ENCODE measurements at places on chromosomes 16 and 17.

GRCh38 chr17:2061441-2061958 lies 6.6 kb downstream of the HIC1 start:
- DNase-seq: no peak

DNA sequence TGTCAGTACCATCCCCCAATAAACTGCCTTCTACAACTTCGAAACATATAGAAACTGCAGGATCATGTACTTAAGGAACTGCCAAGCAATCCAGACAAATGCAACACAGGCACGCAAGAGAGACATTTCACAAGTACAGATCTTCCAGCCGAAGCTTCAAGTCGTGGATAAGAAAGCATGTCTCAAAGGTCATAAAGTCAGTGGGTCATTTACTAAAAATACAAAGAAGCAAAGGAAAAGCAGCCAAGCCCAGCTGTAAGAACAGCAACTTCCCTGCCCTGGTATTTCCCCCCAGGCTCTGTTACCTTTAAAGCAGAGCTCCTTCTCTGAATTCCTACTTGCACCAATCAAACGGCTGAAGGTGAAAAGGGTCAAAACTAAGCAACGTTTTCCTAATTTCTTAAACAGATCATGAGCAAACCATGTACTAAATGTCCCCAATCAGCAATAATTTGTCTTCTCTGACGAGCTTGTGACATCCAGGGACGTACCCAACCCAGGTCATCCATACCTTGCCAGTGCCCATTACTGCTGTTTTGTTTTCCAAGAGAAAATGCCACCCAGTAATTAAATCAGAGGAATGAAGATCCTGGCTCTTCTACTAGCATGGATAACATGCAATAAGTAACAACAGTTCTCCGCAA lies 1.7 kb downstream of the AKTIP start:
- no peak for DNase-seq

DNA sequence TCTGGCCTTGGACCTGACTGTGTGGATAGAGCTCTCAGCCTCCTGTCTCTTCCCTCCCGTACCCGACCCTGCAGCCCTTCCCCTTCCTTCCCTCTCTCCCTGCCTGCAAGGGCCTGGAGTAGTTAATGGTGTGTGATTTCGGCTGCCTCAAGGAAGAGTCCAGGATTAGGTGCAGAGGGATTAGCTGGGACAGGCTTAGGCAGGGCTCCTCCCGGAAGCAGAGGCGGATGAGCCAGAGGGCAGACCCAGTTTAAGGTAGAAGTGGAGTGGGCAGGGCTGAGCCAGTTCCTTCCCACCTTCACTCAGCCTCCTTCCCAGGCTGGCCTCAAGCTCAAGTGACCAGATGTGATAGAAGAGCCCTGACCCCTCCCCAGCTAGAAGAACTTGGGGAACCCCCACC lies 16.8 kb downstream of the GUCY2D start:
- DNase-seq: no peak

GRCh38 chr16:53960050-53960812 lies 256.3 kb downstream of the FTO start:
- no peak for DNase-seq

DNA sequence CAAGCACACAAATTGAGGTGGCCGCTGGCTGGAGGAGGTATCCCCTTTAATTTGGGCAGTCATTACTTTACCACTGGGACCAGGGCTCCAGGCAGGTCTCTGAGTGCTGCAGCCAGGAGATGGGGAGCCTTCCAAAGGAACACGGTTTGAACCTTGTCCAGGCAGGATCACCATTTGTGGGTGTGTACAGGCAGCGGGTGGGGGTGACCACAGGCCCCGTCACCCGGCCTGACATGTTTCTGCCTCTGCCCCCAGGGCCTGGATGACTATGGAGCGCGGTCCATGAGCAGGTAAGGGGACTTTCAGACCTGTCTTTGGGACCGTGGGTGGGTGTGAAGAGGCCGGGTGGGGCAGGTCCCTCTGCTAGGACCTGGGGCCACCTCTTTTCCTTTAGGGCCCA lies 57.1 kb upstream of the PVALEF start:
- no peak for DNase-seq

- no peak for DNase-seq
Measured at GRCh38 chr16:73231944-73232554, 184.1 kb upstream of the ZFHX3 start.

DNA sequence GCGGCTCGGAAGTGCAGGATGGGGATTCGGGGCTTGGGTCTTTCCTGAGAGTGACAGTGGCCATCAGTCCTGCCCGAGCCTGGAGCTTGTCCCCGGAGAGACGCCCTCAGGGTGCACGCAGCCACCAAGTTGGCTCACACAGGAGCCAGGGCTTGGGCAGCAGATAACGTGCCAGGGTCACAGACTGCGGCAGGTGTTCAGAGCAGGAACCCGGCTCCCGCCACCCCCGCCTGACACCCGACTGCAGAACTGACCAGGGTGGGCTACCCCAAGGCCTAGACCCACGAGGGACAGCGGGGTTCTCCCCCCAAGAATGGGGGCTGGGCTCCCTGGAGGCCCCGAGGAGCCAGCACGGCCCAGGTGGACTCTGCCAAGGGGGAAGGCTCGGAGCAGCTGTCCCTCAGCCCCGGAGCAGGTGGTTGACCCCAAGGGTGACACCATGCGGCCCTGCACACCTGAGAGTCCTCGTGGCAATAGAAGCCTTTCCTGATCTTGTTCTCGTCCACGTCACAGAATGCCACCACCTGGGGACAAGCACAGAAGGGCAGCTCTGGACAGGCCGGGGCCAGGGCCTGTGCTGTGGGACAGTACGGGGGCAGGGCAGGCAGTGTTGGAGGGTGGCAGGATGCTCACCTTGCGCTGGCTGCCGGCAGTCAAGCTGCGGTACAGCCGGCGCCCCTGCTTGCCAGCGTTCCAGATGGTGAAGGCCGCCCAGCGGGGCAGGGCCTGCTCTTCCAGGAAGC lies 117.1 kb upstream of the ZNF750 start:
- no peak for DNase-seq

DNA sequence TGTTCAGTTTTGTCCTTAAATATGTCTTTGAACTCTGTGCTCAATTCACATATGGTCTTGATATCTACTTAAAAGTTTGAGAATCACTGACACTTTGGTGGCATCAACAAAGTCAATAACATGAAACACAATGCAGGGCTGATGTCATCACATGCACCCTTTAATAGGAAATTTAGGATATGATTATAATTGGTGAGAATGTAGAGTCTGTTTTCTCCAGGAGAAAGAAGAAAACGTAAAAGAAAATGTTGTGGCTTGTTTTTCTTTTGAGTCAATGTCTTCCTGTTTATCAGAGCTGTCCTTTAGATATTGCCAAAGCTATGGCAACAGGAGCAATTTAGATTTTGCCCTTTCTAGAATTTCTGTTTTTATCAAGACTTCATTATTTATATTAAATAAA lies 396.9 kb downstream of the CDH13 start:
- DNase-seq: no peak

DNA sequence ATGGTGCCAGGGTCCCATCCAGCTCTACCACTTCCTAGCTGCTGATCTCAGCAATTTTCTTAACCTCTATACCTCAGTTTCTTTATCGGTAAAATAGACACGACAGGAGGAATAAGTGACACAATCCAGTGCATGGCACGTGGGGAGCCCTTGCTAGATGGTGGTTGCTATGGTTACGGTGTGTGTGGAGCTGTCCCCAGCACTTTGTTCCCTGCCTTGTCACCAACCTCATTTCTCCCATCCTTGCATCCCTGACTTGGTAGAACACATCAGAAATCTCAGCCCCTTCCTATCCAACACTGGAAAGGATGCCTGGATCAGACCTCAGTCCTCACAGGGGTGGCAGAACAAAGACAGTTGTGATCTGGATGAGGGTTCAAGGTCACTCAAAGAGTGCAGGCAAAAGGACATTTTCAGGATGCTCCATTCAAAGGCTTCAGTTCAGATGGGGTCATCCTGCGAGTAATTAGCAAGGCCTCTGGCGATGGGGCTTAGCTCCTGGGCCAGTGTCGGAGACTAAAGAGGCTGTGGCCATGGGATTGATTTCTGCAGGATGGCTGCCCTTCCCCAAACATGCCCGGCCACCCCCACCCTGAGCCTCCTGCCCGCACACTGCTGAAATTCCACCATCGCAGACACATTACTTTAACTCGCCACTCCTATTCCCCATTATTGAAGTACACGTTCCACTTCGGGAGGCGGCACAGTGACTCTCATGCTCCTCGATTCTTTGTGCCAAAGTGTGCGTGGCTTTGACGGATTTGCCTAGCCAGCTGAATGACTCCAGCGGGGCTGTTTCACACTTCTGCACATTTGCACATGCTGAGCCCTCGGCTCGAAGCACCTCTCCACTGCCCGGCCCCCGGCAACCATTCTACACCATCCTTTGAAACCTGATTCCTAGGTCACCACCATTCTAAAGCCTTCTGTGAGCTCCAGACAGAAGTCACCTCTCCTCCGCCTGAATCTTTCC lies 40.3 kb downstream of the WNT3 start:
- DNase-seq: no peak

DNA sequence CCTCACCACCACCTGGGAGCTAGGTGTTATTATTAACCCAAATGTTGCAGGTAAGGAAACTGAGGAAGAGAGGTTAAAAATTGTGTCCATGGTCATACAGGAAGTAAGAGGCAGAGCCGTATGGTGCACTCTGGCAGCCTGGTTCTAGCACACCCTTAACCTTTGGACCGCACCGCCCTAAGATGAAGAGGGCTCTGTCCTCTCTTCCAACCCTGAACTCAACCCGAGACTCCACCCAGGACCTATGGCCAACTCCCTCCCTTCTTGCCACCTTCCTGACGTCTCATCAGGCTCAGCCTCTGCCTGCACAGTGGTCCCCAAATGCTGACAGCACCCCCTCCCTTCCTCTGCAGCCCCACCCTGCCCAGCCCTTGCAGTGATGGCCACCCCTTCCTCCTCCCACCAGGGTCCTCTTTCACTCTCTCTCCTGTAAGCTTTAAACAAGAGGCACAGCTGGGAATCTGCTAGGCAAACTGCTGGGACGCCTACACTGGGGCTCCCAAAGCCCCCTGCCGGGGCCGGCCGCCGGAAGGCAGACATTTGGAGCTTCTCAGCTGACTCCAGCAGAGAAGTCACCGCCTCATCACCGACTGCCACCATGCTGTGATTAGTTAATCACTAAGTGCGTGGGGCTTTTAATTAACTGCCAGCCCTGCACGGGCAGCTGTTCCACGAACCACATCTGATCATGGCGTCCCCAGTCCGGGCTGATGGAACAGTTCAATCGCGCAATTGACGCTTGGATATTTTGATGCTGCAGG lies 16.7 kb upstream of the C16orf78 start:
- DNase-seq: no peak

GRCh38 chr17:37507111-37507510 lies 17.4 kb downstream of the DUSP14 start:
- no peak for DNase-seq
